ENCODE measurements at places on chromosomes 16 and 17. TPM values are rescaled to one million over a fixed set of nuclear protein-coding genes. Genes with fewer than 3 reads are reported as not detected.

Gene ACSM5
- 3.0 TPM for total RNA-seq

Gene NOXO1
- 0.47 TPM for total RNA-seq

Gene CCDC144A
- total RNA-seq = 0.29 TPM

Gene PPP4C
- 92.4 TPM for total RNA-seq

Gene CLDN7
- 65.5 TPM for total RNA-seq

Gene TMIGD1
- not detected for total RNA-seq

Gene SLC5A10
- 0.82 TPM for total RNA-seq

Gene CLDN9
- total RNA-seq = 2.5 TPM

Gene CALB2
- total RNA-seq = 0.47 TPM

Gene PRR35
- total RNA-seq = 9.4 TPM

Gene PLXDC1
- 11.9 TPM for total RNA-seq

Gene ANTKMT
- total RNA-seq = 19.9 TPM

Gene HOXB8
- 64.8 TPM for total RNA-seq

Gene ELMO3
- total RNA-seq = 6.3 TPM

Gene ZNF200
- 9.2 TPM for total RNA-seq

Gene TNFRSF12A
- 25.6 TPM for total RNA-seq

Gene ZNF207
- total RNA-seq = 204 TPM

Gene KRTAP4-3
- not detected for total RNA-seq

Gene OTOP3
- total RNA-seq = not detected

Gene ABCC1
- 40.8 TPM for total RNA-seq

Gene KAT7
- 55.0 TPM for total RNA-seq

Gene GPR179
- total RNA-seq = 0.06 TPM

Gene TRIM16
- total RNA-seq = 24.6 TPM

Gene CHCT1
- total RNA-seq = not detected

Gene MYLK3
- total RNA-seq = 15.2 TPM

Gene G6PC1
- 6.0 TPM for total RNA-seq

Gene HOXB13
- total RNA-seq = not detected

Gene FN3K
- total RNA-seq = 32.0 TPM

Gene CSH1
- total RNA-seq = not detected

Gene RGS11
- 4.9 TPM for total RNA-seq
